Cardiac septum (tissue), 1 donor: ENCODE measurements at places on chromosomes 12 and 14. TPM values are rescaled to one million over a fixed set of nuclear protein-coding genes. Genes with fewer than 3 reads are reported as not detected.

The CMKLR1 gene
- total RNA-seq, result 21.0 TPM

The VRTN gene
- not detected for total RNA-seq

The PPP1R36 gene
- 0.94 TPM for total RNA-seq

The RPGRIP1 gene
- total RNA-seq, result not detected

The HVCN1 gene
- 3.5 TPM for total RNA-seq

The TRIM9 gene
- 1.5 TPM for total RNA-seq

The TAS2R19 gene
- total RNA-seq, result 1.5 TPM

The LRRC9 gene
- total RNA-seq, result 0.24 TPM

The IRF2BPL gene
- total RNA-seq, result 46.0 TPM
